ENCODE measurements at places on chromosomes 16 and 17.

DNA sequence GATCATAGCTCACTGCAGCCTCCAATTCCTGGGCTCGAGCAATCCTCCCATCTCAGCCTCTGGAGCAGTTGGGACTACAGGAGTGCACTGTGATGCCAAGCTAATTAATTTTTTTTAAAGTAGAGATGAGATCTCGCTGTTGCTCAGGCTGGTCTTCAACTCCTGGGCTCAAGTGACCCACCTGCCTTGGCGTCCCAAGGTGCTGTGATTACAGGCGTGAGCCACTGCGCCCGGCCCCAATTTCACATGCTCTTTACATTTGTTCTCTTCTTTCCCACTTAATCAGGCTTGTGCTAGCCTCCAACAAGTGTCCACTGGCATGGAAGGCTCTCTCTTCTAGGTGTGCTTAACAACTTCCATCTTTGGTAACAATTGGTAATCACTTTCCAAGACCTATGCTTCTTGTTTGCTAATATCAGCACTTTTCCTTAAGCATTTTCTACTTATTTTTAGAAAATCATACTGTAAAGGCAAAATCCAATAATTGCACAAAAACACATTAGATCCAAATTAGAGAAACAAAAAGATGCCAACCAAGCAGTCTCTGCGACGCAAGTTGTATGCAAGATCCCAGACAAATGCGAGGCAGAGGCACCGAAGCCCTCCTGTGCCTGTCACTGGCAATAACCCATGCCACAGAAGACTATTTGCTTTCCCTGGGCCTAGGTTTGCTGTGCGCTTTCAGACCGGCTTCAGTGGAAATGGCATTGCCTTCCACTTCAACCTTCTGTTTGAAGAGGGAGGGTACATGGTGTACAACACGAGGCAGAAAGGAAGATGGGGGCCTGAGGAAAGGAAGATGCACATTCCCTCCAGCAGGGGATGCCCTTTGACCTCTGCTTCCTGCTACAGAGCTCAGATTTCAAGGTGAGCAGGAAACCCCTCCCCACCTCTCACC, 52.6 kb downstream of the NOS2 start:
- no peak for DNase-seq

GRCh38 chr16:85486256-85486915, 126.7 kb upstream of the GSE1 start:
- no peak for DNase-seq

- DNase-seq, result no peak
These were observed 25.6 kb upstream of the BHLHA9 start for GRCh38 chr17:1244606-1245012.

DNA sequence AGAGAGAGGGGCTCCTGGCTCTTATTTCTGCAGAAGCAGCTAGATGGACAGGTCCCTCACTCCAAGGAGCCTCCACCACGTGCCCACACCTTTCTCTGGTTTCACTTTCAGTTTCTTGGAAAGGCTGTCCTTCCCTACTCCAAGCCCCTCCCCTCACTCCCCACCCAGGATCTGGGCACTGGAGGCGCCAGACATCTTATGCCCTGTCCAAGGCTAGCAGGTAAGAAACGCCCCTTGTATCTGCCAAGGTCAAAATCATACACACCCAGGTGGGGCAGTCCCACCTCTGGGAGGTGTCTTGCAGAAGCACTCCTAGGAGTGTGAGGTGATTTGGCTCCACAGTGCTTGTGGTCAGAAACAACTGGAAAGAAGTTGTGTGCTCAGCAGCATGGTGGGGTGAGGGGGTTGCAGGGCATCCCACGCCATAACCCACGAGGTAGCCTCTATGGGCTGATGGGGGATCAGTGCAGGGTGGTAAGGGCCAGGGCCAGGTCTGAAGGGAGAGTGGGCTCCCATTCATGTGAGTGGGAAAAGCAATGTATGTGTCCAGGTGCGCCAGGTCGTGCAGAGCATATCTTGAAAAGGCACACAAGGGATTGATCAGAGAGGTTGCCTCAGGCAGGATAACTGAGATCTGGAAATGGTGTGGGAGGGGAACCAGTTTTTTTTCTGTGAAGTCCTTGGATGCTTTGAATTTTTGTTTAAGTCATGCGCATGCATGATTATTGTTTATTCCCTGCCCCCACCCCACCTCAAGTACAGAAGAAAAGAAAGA, 31.8 kb upstream of the PRM1 start:
- no peak for DNase-seq

- no peak for DNase-seq
These were observed 7.9 kb upstream of the MON1B start for GRCh38 chr16:77183137-77183536.

DNA sequence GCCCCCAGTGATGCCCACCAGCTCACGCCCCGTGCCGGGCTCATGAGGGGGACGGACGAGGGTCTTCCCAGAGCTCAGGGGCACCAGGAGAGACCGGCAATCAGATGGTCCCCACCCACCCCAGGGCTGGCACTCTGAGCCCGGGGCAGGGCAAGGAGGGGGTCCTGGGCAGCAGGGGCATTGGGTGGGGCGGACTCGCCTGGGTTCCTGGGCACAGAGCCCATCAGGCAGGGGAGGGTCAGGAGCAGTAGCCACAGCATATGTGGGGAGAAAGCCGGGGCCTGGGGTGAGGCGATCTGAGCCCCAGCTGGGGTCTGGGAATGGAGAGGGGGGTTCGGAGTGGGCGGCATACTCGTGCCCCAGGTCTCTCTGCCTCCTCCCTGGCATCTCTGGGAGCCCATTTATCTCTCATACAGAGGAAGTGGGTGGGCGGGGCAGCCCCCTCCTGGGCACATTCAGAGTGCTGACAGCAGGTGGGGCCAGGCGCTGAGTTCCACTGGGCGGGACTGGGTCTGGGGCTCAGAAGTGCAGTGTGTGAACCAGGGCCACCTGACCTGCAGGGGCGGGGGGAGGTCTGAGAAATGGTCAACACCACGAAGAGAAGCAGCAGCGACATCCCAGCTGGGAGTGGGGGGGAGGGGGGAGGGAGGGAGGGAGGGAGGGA, 20.5 kb upstream of the UBE2I start:
- DNase-seq, result no peak

- peak; percentile 14 for DNase-seq
These were observed 488.9 kb downstream of the SHISA9 start for GRCh38 chr16:13390093-13390985.

All from GM10248 (cell line).